ENCODE measurements at places on chromosomes 12 and 14.

DNA sequence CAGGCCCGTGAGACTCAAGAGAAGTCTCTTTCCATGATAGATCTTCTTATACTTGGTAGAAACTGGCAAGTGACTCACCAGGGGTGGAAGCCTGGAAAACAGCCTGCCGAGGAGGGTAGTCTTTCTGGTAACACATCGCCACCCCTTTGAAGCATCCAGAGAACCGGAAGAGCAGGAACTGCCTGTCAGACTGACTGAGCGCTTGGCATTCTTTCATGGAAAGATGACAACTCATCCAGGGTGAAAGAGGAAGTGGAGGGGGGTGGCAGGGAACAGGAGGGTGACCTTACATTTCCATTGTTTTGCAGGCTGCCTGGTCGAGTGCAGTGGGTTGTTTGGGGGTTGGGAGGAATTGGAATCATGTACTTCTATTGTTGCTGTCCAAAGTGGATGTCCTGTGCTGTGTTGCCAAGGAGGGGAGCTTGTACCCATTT lies 34.5 kb downstream of the PRKCH start:
- no peak for DNase-seq

GRCh38 chr14:96130854-96131253 lies 73.8 kb upstream of the BDKRB2 start:
- DNase-seq = no peak

- DNase-seq = no peak
These were observed 105.3 kb downstream of the SLC6A15 start for GRCh38 chr12:84807249-84807648.

GRCh38 chr14:20501346-20501745 lies 4.0 kb upstream of the RNASE10 start:
- no peak for DNase-seq

GRCh38 chr14:23110579-23111365 lies 6.0 kb upstream of the CIROP start:
- no peak for DNase-seq

DNA sequence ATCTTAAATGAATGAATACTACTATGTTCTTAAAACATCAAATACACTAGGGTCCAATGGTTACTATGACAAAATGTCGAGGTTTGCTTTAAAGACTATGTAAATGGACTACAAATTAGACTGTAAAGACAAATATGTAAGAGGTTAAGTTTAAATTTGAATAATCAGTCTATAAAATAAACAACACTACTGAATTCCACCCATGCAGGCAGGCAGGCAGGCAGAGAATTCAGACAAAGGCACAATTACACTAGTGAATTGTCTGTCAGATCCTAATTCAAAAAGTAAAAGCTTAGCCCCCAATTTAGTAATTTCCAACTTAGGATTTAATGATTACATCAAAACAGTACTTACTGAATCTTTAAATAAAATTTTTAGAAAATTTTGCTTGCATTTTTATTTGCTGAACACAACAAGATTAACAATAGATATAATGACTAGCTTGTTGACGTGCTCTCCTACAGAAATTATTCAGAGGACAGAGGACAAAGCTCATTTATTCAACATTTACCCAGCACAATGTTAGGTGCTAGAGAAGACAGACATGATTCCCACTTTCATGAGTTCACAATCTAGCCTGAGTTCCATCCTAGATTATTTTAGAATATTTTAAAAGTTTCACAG lies 97.4 kb downstream of the CDK17 start:
- DNase-seq = no peak

GRCh38 chr12:94714378-94715114 lies 64.2 kb upstream of the TMCC3 start:
- no peak for DNase-seq

- no peak for DNase-seq
These were observed 64.8 kb upstream of the BDKRB2 start for GRCh38 chr14:96139879-96140278.

DNA sequence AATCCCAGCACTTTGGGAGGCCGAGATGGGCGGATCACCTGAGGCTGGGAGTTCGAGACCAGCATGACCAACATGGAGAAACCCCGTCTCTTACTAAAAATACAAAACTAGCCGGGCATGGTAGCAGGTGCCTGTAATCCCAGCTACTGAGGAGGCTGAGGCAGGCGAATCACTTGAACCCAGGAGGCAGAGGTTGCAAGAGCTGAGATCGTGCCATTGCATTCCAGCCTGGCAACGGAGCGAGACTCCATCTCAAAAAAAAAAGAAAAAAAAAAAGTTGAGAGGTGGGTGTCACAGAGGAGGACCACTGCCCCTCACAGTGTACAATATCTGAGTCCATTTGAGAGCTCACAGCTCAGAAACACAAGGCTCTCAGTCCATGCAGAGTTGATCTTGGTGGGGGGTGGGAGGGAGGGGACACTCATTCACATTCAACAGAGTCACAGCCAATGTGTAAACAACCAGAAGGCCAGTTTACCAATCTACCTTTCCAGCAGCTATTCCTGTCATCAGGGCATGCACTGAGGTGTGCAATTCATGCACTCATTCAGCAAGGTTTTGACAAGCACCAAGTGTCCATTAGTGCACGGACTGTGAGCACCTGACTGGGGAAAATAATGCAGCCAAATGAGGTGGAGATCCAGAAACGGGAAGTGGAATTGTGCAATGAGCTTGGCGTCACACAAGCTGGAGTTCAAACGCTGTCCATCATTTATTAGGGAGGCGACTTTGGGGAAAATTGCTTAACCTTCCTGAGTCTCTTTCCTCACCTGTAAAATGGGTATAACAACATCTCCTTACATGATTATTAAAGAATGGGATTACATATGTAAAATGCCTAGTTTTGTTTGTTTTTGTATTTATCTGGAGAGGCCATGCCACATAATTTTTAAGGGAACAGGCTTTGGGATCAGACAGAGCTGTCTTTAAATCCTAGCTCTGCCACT lies 4.4 kb upstream of the EIF5 start:
- DNase-seq = no peak

DNA sequence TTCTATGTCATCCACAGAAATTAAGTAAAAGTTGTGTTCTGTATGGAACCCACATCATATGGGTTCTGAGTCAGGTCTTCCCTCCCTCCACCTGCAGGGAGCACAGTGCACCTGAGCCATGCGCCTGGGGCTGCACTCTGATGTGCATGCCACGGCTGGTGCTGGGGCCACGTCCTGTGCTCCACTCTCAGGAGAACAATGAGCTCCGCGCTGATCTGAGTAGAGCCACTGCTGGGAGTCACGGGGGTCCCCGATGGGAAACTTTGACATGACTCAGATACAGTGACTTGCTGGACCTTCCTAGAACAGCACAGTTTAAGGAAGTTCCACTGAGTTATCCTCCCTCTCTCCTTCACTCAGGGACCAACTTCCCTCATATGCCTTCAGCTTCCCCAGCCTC lies 683.4 kb downstream of the TMEM121 start:
- no peak for DNase-seq

DNA sequence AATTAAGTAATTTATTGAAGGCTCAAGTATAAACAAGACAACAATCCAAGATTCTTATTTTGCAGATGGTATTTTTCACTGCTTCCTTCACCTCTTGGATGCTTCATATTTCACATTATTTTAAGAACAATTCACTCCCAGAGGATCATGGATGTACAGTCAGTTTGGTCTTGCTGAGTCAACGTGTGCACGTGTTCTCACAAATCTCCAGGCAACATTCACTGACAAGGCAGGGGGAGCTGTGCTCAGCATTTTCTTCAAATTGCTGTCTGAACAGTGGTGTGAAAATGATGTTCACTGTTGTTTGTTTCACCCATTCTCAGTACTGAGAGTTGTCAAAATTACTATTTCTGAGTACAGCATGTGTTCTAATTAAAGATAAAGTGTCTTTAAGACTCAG lies 118.3 kb upstream of the SLC38A4 start:
- DNase-seq = no peak

GRCh38 chr12:18982226-18982949 lies 147.1 kb upstream of the PLEKHA5 start:
- DNase-seq = no peak

GRCh38 chr12:117155278-117156060 lies 34.8 kb downstream of the FBXO21 start:
- no peak for DNase-seq

DNA sequence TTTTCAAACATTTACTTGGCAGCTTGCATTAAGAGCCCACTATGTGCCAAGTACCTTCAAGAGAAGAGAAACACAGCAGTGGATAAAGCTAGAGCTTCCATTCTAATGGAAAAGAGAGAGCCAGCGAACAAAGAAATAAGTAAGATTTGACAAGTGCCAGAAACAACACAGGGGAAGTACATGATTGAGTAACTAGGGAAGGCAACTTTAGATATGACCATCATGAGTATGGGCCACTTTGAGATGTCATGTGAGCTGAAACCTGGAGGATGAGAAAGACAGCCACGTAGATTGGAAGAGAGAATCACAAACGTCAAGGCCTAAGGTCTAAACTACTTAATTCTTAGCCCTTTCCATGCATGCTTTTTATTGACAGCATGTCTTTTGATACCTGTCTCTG lies 121.4 kb downstream of the ITPR2 start:
- DNase-seq = no peak

DNA sequence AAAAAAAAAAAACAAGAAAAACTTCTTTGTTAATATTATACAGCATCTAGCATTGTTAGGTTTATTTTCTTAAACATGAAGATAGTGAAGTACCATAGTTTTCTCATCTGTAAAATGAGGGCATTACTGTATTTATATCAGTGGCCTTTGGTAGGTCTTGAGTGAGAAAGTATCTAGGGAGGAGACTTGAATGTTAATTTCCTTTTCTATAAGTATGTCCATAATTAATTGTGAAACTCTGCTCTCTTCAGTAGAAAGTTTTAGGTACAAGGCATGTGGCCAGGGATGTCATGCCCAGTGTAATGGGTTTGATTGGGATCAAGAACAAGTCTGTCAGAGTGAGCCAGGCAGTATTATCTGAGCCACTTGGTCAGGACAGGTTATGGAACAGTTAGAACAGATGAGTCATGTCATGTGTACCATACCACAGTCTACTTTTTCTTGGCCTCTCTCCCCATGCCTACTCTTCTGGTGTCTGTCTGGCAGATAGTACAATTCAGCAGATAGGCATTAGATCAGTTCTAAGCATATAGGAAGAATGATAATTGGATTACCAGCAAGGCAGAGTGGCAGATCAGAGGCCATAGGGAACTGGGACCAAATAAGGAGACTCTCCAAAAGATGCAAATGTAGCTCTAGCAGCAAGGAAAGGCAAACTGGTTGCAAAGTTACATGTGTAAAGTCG lies 30.4 kb downstream of the FBXO34 start:
- no peak for DNase-seq

DNA sequence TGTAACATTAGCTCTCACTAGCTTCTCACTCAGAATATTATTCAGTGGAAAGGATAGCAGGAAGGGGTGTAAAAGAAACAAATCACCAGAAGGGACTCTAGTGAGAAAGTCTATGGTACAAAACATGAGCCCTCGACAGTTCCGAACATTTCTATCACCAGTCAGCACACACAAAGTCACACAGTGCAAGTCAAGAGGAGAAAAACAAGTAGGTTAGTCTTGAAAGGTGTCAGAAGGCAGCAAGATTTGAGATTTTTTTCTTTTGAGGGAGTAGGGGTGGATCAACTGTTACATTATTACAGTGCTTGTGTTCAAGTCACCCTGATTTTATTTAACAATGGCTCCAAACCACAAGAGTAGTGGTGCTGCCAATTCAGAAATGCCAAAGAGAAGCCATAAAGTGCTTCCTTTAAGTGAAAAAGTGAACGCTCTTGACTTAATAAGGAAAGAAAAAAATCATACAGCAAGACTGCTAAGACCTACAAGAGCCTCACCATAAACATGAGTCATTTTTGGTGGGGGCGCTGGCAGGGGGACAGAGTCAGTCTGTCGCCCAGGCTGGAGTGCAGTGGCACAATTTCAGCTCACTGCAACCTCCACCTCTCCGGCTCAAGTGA lies 42.3 kb downstream of the GNS start:
- DNase-seq = no peak

Data from NCI-H2081 treated with DMSO at 0.1 percent for 48 hours (cell line).